ENCODE measurements at places on chromosomes 7 and 10. TPM values are rescaled to one million over a fixed set of nuclear protein-coding genes. Genes with fewer than 3 reads are reported as not detected.
A peak's percentile ranks its signal among the peaks of the same experiment; 100 is the strongest.

SFRP4 gene
- 3.0 TPM for total RNA-seq

DNA sequence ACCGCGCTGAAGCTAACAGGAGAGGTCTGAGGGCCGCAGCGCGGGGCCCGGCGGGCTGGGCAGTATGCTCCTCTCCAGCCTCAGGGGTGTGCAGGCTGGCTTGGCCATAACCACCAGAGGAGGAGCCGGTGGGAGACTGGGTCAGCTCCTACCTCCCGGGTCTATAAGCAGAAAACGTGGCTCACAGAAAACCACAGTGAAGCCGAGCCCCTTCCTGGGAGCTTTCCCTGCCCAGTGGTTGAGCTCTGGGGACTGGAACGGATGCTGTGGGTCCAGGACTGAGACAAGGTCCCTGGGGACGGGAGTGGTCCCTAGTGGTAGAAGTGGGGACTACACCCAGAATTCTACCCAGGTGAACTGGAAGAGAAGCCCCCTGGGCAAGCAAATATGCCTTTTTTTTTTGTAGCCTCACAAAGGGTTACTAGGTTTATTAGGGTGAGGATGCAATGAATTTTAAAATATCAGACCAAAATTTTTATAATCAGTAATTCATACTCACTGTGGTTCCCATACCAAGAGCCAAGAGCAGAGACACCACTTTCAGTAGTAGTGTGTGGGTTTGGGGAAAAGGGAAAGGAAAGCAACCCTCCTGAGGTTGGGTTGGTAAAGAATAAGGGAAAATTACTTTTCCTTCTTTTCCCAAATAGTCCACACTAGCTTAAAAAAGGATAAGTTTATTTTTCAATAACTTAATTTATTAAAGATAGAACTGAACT is 67.9 kb upstream of the PRKCQ start:
- DNase-seq, result peak; percentile 72

- DNase-seq, result no peak
Observed at GRCh38 chr7:140059273-140060242, 3.2 kb downstream of the PARP12 start.

HYAL4 gene
- 0.26 TPM for total RNA-seq

SCART1 gene
- total RNA-seq, result 7.9 TPM

DNA sequence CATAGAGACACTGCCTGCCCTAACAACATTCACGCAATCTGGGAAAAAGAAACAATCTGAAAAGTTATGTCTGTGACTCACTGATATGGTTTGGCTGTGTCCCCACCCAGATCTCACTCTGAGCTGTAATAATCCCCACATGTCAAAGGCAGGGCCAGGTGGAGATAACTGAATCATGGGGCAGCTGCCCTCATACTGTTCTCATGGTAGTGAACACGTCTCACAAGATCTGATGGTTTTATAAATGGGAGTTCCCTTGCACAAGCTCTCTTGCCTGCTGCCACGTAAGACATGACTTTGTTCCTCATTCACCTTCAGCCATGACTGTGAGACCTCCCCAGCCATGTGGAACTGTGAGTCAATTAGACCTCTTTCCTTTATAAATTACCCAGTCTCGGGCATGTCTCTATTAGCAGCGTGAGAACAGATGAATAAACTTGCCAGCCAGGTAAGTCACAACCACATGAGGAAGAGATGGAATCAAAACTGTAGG is 341.5 kb upstream of the AOAH start:
- no peak for DNase-seq

CPA5 gene
- total RNA-seq, result not detected

KLF14 gene
- total RNA-seq, result 1.0 TPM

- DNase-seq, result no peak
Observed at GRCh38 chr7:82393840-82394220, 49.7 kb downstream of the CACNA2D1 start.

GRCh38 chr7:112581529-112581928 is 100.7 kb downstream of the LSMEM1 start:
- DNase-seq, result no peak

- no peak for DNase-seq
Observed at GRCh38 chr10:7302392-7302906, 108.4 kb downstream of the SFMBT2 start.

DNA sequence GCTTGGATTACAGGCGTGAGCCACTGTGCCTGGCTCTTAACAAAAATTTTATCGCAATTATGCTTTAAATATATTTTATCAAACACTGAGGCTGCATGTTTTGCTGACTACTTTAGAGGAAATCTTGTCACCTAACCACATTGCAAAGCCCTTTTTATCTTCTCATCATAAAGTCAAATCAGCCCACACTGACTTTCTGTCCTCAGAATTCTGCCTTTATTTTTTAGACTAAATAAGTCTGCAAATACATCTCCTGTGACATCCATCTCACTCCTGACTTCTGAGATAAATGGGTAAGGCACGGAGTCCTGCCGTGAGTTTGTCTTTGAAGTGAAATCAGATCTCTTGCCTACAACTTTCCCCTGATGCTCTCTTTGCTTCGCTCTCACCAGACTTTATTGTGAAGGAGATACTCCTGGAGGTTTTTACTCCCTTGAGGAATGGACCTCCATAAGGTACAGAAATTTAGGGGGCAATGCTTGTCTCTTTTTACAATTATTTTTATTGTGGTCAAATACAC is 23.5 kb upstream of the UCMA start:
- no peak for DNase-seq

DNA sequence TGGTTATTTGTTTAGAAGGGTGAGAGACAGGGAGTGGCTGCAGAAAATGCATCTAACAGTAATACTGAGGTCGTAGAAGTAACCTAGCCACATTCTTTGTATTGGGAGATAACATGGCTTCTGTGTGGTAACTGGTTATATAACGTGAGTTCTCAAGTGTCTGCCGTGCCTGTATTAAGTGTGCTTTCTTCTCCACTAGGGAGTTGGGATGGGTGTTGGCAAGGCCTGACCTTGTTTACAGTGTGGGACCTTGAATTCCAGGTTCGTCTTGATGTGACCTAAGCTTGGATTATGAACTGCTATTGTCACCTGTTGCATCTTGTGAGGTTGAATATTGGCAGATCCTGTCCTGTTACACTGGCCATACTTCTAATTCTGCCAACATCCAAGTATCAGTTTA is 145.3 kb upstream of the NAMPT start:
- DNase-seq, result no peak

JCAD gene
- 3.3 TPM for total RNA-seq

PAX4 gene
- total RNA-seq, result not detected

OR6V1 gene
- not detected for total RNA-seq

GRCh38 chr7:20089431-20089830 is 127.8 kb downstream of the MACC1 start:
- DNase-seq, result no peak

GRCh38 chr7:153109566-153109965 is 350.0 kb downstream of the ACTR3B start:
- DNase-seq, result no peak

DNA sequence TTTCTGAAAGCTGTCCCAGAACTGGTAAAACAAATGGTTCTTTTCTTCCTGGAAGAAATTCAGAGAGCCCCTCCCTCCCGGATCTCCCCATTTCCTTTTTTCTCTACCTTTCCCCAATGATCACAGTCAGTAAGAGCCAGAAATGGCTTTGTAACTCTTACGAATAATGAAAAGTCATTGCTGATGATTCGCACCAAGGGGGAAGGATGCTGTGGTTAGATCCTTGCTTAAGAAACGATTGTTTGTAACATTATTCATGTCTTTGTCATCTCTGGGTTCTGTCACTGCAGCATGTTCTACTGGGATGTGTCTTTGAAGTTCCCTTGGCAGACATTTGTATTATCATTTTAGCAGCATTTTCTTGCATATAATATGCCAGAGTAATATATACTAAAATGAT is 138.9 kb downstream of the CACNB2 start:
- DNase-seq, result no peak

UPF2 gene
- total RNA-seq, result 34.9 TPM

GRCh38 chr10:44008917-44009709 is 360.4 kb upstream of the ZNF32 start:
- no peak for DNase-seq

DNA sequence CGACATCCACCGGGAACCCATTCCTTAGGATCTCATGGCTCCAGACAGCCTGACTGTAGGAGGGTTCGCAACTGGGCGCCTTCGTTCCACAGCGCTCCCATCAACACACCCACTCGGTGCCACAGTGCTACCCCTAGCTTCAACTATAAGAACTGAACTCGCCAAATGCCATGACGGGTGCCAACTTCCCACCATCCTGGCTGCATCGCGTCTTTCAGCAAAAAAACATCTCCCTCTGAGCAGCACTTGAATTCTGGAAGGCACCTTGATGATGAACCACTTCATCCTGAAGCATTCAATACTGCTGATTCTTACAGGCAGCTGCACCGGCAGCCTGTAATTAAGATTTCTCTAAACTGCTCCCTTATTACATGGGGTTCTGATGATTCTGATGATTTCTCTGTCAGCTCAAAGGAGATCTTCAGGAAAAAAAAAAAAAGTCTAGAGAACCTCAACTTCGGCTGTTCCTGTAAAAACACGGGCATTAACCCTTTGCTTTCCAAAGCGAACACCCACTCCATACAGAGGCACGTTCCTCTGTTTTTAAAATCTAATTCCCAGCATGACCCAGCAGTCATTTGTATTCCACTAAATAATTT is 1.3 kb downstream of the CYTH3 start:
- peak; percentile 80 for DNase-seq

ACBD7 gene
- total RNA-seq, result 0.77 TPM

DNA sequence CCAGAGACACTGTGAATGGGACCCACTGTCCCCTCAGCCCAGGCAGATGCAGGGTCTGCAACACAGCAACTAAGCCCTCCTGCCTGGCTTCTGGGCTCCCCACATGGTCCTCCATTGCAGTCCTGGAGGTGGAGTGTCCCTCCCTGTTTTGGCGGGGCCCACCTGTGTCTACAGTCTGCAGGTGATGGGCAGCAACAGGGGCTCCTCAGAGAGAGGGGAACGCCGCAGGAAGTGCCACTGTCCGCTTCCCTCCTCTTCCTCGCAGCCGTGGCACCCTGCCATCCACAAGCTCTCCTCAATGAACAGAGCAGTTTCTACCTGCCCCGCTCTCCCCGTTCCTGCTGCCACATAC is 9.3 kb downstream of the CAMK2G start:
- no peak for DNase-seq

DNMBP gene
- 16.5 TPM for total RNA-seq

GOLGA7B gene
- total RNA-seq, result 0.74 TPM

DNA sequence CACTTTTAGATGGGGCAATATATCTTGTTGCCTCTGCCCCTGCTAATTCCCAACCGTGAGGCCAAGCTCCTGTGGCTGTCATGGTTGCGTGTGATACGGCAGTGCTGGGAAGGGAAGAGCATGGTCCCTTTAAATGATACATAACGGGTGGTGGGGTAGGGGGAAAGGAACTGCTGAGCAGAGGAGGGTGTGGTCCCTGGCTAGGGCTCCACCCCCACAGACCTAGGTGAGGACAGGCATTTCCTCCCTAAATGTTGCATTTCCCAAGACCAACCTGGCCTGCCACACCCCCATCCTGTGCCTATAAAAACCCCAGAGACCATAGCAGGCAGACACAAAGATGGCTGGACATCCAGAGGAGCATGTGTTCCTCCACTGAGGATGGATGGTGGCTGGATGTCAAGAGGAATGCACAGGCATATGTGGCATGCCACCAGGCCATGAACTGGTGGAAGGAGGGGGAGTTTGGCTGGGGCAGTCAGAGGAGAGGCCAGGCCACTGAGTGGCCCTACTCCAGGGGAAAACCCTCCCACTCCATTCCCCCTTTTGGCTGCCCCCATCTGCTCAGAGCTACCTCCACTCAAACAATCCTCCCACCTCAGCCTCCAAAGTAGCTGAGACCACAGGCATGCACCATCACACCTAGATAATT is 104.0 kb downstream of the PLXDC2 start:
- DNase-seq, result no peak

DNA sequence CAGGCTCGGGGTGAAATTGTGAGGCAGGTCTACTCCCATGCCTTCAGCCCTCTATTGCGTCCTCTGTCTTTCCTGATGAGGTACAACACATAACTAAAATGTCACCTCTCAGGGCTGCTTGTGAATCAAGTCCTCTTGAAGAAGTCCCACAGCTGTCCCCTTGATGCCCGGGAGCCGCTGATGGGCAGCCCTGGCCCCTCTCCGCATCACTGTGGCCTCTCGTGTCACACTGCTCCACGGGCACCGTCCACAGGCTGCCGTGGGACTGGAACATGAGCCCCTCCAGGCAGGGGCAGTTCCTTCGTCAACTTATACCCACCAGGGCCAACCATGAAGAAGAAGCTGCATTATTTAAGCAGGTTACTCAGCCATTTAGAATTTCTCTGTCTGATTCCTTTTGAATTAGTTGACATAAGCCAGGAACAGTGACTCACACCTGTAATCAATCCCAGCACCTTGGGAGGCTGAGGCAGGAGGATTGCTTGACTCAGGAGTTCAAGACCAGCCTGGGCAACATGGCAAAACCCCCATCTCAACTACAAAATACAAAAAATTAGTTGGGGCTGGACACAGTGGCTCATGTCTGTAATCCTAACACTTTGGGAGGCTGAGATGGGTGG is 58.5 kb upstream of the UBE3C start:
- peak; percentile 57 for DNase-seq

DNA sequence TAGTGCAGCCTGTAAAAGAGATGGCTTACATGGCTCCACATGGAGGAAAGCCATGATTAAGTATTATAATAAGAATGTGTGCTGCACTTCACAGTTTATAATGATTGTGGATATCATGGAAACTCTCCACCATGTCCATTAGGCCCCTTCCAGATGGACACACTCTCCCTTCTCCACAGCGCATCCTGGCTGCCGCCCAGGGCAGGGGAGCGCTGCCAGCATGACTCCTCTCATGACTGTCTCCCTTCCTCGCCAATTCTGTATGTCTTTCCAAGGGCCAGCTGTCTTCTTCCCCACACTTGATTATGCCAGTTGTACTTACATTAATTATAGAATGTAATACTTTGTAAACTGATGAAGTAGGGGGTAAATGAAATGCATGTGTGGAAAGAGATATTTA is 259.3 kb upstream of the TMEM72 start:
- no peak for DNase-seq

CALY gene
- not detected for total RNA-seq

GGCT gene
- 25.5 TPM for total RNA-seq

- no peak for DNase-seq
Observed at GRCh38 chr7:130838738-130839137, 104.7 kb upstream of the KLF14 start.

FXYD4 gene
- not detected for total RNA-seq

GRCh38 chr7:22443370-22444180 is 56.4 kb downstream of the STEAP1B start:
- no peak for DNase-seq

- DNase-seq, result no peak
Observed at GRCh38 chr10:111439034-111439842, 362.4 kb downstream of the ADRA2A start.

GRCh38 chr7:100674411-100675104 is 1.0 kb downstream of the GNB2 start:
- peak; percentile 92 for DNase-seq
